ENCODE measurements at places on chromosomes 1 and 21.

GRCh38 chr1:87426463-87427249 lies 98.0 kb downstream of the LMO4 start:
- no peak for DNase-seq

- no peak for DNase-seq
Observed at GRCh38 chr1:41545996-41546832, 61.7 kb upstream of the EDN2 start.

DNA sequence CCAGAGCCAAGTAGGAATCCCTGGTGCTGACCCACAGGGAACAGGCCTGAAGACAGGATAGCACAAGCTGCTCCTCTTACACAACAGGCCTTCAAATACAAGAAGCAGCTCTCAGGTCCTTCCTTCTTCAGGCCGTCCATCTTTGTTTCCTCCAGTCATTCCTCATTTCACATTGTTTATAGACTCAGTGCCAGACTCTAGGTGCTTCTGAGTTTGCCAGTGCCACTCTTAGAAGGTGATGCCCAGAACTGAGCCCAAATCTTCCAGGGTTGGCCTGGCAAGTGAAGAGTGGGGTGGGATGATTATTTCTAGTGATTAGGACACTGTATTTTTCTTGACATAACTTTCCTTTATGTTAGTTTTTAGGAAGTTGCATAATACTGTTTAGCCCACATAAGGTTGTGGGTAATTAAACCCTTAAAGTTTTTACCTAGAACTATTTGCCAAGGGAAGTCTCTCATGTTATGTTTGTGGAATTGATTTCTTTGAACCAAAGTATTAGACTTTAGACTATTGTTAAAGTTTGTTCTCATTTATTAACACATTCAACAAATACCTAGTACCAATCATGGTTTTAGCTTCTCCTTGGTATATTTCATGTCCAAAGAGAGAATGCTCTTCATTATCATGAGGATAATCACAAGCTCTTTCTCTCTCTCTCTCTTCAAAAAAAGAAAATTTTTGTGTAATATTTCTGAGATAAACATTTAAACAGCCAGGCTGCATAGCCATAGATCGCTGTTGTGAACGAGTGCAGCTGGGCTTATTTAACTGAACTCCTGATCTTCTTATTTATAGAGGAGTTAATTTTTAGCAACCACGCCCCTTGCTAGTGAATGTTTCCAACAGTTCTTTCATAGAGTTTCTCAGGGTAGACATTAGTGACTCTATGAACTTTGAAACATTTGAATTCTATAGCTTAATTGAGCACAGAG lies 47.7 kb downstream of the PGM1 start:
- DNase-seq: no peak

GRCh38 chr1:180791806-180792205 lies 120.9 kb upstream of the KIAA1614 start:
- DNase-seq: peak; percentile 22

DNA sequence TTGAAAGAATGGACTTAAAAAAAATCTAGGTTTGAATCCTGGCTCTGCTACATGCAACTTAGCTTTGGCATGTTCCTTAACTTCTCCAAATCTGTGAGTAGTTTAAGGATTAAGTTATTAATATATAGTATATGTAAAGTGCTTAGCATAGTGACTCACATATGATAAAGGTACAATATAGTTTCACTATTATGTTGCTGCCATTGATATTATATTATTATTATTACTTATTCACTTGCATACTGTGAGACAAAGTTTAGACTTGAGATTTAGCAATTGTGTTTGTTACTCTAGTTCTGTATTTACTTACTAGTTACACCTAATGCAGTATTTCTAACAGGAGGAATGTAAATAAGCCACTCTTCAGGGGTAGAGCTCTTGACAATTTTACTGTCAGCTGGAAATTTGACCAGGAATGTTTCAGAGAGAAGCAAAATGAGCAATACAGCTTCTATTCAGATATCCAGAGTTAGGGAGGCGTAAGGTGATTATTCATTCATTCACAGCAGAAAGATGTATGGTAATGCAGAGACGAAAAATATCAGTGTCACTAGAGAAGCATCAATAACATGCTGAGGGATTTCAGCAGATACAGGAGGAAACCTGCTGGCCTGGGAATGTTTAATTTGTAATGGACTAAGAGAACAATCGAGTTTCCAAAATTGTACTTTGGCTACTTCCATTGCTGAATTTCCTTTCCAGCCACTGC lies 25.5 kb downstream of the RGS7 start:
- no peak for DNase-seq

DNA sequence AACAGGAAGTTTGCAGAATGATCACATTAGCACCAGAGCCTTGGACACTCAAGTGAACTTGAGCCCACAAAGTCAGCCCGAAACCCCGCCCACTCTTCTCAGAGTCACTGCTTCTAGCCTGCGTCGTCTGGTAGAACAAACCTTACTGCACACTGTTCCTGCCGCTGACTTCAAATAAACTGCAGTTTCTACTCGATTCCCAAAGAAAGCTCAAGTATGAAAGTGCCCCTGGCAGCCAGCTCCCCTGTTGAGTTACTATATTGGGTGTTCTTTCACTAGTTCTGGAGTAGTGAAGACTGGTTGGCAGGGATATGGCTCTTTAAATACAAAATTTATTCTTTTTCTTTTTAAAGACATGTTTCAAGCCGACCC lies 164.7 kb downstream of the GALNT2 start:
- DNase-seq: no peak

DNA sequence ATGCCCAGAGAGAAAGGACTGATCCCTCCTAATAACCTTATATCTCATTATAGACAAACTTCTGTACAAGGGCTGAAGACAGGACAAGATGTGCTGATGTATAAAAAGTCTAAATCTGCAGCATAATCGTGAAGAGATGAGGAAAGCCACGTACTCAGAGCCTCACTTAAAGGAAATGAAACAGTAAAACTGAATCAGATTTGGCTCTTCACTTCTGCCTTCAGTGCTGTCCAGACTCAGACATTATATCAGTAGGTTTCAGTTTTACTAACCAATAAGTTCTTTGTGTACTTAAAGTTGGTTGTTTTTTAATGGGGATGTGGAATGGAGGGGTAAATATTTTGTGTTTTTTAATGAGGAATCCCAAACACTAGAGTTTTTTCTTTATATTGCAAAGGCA lies 45.3 kb upstream of the RGS1 start:
- peak; percentile 12 for DNase-seq

GRCh38 chr1:47482786-47483185 lies 44.9 kb downstream of the FOXD2 start:
- DNase-seq: no peak
